Fibroblast of the aortic adventitia (primary cell): ENCODE measurements at places on chromosomes 16 and 17. TPM values are rescaled to one million over a fixed set of nuclear protein-coding genes. Genes with fewer than 3 reads are reported as not detected.

DNA sequence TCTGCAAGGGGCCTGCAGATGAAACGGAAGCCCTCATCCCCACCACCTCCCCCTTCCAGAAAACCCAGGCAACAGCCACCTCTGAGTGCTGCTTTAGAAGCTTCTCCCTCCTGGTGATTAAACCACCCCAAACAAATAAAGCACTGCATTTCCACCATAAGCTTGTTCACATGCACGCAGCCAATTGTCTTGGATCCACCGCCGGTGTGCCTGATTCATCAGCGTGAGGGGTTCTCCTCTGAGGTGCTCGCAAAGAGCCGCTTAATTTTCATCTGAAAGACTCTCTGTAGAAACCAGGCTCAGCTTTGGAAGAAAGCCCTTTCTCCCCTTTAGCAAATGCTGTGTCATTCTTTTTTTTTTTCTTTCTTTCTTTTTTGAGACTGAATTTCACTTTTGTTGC is 155.2 kb upstream of the EEF2KMT start:
- no peak for DNase-seq

DNA sequence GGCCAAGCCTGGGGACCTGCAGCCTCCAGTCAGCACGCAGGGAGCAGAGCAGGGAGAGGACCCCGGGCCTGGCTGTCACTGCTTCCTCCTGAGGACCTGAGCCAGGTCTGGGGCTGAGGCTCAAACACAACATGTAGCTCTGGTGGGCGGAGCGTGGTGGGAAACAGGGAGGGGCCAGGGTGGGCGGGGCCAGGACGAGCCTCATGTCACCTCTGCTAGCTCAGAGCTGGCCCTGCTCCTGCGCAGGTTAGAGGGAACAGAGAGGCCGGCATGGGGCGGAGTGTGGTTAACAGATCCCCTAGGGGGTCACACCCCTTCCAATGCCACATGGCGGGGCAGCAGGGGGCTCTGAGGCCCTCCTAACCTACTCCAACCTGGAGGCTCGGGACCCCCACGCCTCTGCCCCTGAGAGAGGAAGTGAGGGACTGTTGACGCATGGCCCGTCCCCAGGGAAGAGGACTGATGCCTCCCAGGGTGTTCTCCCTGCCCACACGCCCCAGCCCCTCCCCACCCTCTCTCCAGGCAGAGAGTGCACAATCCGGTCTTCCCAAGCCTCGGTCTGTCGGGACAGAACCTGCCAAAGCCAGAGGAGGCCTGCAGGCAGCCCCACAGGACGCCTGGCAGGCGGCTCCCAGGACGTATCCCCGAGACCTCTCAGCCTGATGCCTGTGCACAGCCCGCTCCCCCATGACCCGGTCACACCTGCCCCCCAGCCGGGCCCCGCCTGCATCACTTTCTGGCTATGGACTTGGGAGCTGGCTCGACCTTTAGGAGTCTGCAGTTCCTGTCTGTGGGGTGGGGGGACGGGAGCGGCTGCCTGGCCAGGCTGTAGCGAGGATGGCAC is 15.2 kb downstream of the PIEZO1 start:
- DNase-seq: no peak

GRCh38 chr17:36857698-36858097 is 79.6 kb upstream of the LHX1 start:
- no peak for DNase-seq

DNA sequence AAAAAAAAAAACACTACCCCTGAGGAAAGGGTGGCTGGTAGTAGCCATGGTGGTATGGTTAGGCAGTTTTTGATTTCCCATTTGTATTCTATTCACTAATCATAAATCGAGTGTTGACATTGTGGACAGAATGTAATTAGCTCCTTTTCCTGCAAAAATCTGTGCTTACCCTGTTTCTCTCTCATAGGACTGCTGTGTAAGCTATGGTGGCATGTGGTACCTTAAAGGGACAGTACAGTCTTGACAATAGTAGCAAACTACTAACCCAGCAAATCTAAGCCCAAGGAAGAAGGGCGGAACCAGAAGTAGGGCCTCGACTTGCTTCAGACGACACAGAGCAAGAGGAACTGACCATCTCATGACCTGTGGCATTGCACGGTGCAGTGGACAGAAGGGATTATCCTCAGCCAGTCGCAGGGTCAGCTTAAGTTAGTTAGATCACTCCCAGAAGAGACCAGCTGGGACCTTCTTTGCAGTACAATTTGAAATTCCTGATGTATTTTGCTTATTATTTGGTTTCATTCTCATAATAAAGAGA is 36.3 kb downstream of the POLR3E start:
- DNase-seq: no peak

- DNase-seq: no peak
These were observed 18.5 kb upstream of the SPDYE4 start for GRCh38 chr17:8776881-8777280.

DNA sequence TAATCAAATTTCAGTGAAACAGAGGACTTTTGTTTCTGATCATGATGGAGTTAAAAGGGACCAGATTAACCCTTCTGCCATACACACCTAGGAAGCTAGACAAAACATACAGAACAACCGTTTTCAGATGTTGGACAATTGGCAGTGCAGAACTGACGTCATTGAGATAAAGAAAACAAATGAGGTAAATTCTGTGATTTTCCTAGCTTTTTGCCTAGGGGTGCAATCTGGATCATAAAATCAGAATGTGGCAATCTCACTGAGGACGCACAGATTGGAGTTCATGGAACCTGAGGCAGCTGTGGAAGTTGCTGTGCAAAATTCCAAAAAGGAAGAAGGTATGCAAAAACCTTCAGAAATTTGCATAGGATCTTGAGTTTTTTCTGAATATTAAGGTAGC is 15.0 kb upstream of the USP32 start:
- DNase-seq: no peak

- DNase-seq: no peak
These were observed 529.1 kb downstream of the WWOX start for GRCh38 chr16:78628461-78629045.

DNA sequence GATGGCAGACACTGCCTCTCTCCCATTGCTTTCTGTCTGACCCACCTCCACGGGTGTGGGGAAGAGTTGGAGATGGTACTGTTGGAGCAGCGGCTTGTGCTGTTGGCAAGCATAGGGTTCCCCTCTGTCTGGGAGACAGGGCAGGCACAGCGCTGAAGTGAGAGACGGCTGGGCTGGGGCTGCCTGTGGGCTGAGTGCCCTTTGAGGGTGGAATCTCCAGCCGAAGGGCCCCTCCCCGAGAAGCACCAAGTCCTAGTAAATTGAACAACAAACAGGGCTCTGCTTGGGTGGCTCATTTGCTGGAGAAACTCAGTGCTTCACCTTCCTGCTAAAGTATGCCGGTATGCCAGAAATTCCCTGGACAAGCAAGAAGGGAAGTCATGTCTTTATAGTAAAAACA is 79.7 kb downstream of the KSR1 start:
- DNase-seq: no peak

- DNase-seq: no peak
These were observed 42.3 kb downstream of the BPTF start for GRCh38 chr17:67867591-67867990.

GRCh38 chr17:74368341-74369081 is 1.2 kb downstream of the GPR142 start:
- DNase-seq: peak; percentile 63

DNA sequence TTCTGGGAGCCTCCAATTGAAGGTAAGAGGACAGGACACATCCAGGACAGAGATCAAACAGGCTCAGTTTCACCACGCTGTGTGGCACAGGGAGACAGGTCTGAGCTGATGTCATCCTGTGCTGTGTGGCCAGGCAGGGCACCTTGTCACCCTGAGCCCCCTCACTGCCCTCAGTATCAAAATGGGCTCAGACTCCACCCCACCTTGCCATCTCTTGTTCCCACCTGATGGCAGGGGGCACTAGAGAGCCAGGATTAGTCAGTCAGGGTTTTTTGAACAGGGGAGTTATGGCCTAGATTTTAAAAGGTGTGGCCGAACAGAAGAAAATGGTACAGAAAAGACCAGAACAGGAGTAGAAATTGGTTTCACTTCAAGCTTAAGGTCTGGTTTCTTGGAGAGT is 2.6 kb downstream of the KAT2A start:
- peak; percentile 23 for DNase-seq

DNA sequence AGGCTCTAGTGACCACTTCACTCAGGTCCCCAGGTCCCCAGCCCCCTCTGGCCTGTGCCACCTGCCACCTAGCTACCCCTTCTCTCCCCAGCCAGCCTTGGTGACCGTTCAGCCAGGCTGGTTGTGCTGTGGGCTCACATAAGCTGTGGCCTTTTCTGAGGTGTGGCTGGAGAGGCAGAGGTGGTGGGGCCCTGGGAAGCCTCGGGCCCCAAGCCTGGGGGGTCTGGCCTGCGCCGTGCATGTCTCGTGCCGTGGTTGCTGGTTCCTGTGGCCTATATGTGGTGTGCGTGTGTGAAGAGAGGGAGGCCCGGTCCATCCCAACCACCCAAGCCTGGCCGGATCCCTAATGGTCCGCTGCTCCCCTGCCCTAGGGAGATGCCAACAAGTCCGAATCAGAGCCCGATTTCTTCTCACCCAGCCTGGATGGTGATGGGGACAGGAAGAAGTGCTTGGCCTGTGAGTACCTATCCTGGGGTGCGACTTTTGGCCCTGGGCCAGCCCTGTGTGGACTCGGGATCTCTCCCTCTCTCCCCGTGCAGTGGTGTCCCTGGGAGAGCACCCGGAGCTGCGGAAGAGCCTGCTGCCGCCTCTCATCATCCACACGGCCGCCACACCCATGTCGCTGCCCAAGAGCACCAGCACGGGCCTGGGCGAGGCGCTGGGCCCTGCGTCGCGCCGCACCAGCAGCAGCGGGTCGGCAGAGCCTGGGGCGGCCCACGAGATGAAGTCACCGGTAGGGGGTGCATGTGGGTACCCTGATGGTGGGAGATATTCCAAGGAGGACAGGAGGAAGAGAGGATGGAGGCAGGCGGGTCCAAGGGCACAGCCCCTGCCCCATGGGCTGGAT is 35.9 kb downstream of the CACNA1G start:
- DNase-seq: no peak

GRCh38 chr17:49227436-49228261 is 2.9 kb downstream of the PHOSPHO1 start:
- DNase-seq: peak; percentile 71

DNA sequence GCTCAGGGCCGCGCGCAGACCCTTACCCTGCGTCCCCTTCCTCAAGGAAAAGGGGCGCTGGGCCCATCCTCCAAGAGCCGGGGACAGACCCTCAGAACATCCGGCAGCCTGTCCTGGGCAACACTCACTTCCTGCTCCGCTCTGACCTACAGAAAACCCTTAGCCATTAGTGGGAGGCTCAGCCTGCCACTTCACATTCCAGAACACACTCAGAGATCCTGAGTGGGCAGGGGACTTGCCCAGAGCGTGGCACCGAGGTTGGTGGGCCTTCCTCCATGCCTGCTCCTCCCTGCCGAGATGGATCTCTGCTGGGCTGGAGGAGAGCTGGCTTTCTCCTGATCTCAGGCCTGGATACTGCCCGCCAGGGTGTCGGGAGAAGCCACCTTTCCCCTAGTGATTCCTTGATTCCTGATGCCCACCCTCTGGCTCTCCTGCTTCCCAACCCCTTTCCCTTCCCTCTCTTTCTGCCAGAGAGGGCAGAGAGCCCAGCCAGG is 1.5 kb downstream of the SCARF1 start:
- DNase-seq: no peak

DNA sequence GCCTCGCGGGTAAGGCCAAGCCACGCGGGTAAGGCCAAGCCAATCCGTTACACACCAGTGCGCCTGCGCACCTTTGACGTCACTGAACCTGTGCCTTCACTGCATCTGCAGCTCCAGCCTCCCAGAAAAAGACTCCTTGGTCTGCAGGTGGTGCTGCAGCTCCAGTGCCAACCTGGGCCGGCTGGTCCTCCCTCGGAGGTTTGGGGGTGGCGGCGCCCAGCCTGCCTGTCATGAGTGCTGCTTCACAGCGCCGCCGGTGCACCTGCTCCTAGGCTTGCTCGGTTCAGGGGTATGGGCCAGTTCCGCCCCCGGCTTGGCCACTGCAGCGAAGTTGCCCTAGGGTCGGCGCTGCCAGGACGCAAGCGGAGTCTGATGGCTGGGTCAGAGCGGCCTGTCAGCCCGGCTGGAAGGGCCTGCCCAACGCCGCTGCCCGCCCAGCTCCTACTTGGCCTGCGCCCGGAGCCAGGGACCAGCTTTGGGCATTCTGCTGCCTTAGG is 146.6 kb downstream of the USP22 start:
- peak; percentile 23 for DNase-seq

- DNase-seq: no peak
These were observed 1.7 kb downstream of the TMC6 start for GRCh38 chr17:78126895-78127238.

- no peak for DNase-seq
These were observed 25.0 kb downstream of the FAM20A start for GRCh38 chr17:68576137-68576536.

The SPATA22 gene
- not detected in 2 replicates for total RNA-seq

The DNAAF8 gene
- total RNA-seq: 1.4 TPM in 1 of 2 replicates, not detected in the other

The AHSP gene
- total RNA-seq: not detected in 2 replicates

The DRC3 gene
- 0.74 and 1.8 TPM in 2 replicates for total RNA-seq

The PMP22 gene
- total RNA-seq: 111 and 115 TPM in 2 replicates

The OTOP3 gene
- total RNA-seq: not detected in 2 replicates

The SMTNL2 gene
- 0.16 TPM in 1 of 2 replicates, not detected in the other for total RNA-seq

The IL34 gene
- total RNA-seq: 3.4 and 10.9 TPM in 2 replicates

The DCXR gene
- 29.3 and 101 TPM in 2 replicates for total RNA-seq

The ZP2 gene
- not detected in 2 replicates for total RNA-seq

The SLC16A6 gene
- total RNA-seq: 0.09 TPM in 1 of 2 replicates, not detected in the other

The LGALS9B gene
- not detected in 2 replicates for total RNA-seq
